ENCODE measurements at places on chromosomes 11 and 22.

DNA sequence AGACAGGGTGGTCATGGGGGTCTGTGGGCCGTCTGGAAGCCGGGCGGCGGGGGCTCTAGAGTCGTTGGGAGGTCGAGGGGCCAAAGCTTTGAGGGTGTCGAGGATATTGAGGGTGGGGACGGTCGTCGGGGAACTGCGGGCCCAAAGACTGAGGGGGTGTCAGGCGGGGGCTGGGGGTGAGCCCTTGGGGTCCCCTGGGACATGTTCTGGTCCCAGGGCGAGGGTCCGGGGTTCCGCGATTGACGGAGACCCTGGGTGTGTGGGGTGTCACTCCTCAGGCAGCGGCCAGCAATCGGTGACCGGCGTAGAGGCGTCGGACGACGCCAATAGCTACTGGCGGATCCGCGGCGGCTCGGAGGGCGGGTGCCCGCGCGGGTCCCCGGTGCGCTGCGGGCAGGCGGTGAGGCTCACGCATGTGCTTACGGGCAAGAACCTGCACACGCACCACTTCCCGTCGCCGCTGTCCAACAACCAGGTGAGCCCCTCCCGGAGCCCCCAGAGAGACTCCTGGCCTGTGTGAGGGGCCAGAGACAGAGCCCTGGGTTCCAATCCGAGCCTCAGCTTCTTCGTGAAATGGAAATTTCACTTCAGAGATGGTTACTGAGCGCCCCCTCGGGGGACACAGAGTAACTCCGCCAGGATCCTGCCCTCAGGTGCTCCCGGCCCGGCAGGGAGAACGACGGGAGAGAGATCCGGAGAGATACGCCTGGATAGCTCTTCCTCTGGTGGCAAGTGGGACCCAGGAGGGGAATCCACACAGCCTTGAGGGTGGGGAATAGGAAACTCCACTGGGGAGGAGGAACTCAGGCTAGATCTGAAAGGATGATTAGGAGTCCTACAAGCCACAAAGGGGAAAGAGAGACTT, 714 bp downstream of the SDF2L1 start:
- peak; percentile 85 for DNase-seq

DNA sequence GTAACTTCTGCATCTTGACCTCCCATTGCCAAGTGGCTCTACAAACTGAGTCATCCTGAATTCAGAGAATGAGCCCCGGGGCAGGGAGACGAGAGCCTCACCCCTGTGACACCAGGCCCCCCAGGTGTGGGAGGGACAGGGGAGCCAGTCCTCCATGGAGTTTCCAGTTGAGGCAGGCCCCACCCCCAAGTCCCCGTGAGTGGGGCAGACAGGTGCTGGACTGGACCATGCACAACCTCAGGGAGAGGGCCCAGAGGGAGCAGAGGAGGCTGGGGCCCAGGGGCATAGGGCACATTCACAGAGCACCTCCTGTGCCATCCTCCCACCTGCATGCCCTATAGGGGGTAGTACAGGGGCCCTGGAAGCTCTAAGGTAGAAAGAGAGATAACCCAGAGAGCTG, 180.8 kb downstream of the BRD1 start:
- no peak for DNase-seq

GRCh38 chr11:122213171-122213570, 97.2 kb upstream of the BLID start:
- no peak for DNase-seq

GRCh38 chr11:89922195-89922660, at the start of gene TRIM49D1:
TRIM49D1 (minus strand) TSS chr11:89922245; CDS start chr11:89917710, 4,535 bp downstream.
- DNase-seq = no peak

DNA sequence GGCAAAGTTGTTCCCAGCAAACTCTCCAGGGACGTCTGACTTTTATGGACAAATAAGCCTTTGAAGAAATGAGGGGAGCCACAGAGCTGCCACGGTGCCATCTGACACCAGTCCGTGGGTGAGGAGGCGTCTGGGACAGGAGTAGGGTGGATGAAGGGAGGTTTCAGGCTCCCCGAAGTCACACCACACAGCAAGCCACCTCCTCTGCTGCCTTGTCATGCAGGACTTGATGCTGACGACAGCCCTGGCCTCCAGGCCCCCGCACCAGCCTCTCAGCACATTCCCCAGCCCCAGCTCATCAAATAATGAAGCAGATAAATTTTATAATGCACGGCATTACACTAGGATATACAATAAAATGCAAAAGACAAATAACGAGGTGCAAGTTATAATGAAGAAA, 156.5 kb downstream of the CEP164 start:
- DNase-seq = no peak

GRCh38 chr22:17130199-17130598, 9.0 kb upstream of the TMEM121B start:
- no peak for DNase-seq

- no peak for DNase-seq
Measured at GRCh38 chr11:75576499-75576918, 14.5 kb downstream of the SERPINH1 start.

DNA sequence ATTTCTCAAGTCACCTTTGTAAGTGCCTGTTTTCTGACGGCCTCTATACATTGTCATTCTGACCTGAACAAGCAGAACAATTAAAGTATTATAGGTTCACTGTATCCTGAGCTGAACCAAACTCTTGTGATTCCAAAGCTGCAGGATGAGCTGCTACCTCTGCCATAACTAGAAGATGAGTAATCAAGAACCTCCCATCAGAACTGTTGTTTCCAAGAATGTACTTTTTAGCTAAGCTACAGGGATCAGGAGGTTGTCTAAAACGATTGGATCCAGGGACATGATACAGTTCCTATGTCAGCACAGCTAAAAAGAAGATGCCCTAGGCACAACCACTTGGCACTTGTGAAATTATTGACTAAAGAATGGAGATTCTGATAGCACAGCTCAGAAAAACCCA, 288.4 kb upstream of the CCDC90B start:
- DNase-seq = no peak

DNA sequence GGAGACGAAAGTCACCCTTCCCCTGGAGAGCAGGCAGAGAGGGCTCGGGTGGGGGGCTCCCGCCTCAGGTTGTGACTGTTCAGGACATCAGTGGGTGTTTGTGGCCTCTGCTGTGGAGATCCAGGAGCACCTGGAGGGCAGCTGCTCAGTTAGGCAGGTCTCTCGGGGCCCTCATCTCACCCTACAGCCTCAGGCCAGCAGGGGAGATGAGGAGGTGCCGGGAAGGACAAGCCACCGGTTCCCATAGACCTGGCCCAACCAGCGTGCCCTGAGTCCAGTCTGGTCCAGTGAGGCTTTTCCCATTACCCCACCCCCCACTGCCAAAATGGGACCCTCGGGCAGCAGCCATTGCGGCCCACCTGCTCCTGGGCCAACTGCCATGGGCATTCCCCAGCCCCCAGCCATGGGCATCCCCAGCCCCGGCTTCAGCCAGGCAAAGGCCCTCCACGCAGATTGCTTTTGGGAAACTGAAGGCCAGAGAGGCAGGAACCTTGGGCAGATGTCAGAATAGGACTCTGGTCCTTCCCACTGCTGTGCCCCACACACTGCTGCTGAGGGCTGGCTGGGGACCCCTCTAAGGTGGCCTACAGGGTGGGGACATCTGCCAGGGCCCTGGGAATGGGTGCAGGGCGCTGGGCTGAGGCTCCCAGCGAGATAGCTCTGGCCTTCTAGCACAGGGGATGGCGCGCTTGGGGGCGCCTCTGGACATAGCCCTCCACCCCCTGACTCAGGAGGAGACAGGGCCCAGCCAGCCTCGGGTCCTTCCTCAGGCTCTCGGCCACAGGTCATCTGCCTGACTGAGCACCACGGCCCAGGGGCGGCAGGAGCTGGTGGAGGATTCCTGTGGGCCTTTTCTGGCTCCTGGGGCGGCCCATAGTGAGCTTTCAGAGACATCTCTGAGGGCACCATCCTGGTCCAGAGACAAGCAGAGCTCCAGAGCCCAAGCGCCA, 4.8 kb downstream of the PIM3 start:
- DNase-seq = peak; percentile 2

- DNase-seq = no peak
Measured at GRCh38 chr11:126800009-126800408, 200.6 kb downstream of the KIRREL3 start.

DNA sequence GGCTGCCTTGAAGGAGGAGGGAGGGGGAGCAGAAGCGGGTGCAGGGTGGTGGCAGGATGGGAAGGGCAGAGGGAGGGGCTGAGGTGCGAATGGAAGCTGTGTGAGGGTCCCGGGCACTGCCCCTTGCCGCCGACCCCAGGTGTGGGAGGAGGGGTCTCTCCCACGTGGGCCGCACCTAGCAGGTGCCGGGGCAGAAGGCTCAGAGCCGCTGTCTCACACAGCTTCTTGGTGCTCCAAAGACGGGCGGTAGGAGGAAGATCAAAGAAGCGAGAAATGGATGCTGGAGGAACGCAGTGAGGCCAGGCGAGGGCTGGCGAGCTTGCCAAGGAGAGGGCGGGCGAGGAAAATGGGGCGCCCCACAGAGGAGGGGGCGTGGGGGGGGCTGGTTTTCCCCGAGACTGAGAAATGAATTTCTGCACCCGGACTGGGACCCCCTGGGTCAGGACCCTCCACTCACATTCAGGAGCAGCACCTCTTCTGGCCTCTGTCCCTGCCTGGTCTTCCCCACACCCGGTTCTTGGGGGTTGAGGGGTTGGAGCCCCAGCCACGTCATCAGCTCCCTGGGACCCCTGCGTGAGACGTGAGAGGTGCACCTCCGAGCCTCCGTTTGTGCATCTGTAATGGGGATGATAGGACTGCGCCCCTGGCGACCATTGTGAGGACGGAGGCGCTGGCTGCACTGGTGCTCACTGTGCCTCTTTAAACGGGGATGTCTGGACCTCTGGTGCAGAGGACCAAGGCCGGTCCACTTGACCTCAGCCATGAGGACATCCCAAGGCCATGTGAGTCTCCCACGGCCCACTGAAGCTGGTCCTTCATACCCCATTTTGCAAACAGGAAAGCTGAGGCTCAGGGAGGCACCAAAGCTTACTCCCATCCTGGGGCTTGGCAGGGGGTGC, 16.8 kb downstream of the LSP1 start:
- peak; percentile 30 for DNase-seq

DNA sequence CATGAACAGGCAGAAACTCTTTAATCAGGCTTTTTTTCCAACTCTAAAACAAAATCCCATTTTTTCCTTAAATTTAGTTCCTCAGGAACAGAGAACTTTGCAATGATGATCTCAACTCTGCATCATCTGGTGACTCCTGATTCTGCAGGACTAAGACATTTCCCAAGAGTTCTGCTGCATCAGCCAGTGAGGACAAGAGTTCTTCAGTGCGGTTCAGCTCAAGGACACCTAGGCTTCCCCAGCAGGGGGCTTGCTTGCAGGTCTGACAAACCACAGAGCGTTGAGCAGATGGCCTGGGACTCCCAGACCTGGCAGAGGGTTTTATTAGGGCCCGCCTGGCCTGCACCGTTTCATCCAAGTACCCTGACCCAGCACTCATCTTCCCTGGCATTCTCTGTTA, 6.4 kb downstream of the CDCA5 start:
- no peak for DNase-seq

DNA sequence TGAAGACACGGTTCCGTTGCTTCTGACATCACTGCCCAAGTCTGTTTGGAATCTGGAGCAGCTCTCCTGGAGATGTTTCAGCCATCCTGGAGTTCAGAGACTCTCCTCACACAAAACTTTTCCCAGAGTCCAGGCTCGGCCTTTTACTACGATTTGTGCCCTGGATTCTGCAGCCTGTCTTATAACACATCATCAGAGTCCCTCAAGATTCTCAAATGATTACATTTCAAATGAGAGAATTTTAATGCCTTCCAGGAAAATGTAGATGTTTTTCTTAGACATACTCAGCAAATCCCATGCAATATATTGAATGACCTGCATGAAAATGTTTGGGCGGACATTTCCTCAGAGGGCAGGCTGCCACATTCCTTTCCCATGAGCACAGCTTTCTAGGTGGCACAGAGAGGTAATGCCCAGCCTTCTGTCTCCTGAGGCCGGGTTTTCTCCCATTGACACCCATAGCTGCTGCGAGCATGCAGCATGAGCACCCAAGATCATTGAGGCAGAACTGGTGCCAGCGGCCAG, 129.1 kb downstream of the SNX19 start:
- DNase-seq = no peak

DNA sequence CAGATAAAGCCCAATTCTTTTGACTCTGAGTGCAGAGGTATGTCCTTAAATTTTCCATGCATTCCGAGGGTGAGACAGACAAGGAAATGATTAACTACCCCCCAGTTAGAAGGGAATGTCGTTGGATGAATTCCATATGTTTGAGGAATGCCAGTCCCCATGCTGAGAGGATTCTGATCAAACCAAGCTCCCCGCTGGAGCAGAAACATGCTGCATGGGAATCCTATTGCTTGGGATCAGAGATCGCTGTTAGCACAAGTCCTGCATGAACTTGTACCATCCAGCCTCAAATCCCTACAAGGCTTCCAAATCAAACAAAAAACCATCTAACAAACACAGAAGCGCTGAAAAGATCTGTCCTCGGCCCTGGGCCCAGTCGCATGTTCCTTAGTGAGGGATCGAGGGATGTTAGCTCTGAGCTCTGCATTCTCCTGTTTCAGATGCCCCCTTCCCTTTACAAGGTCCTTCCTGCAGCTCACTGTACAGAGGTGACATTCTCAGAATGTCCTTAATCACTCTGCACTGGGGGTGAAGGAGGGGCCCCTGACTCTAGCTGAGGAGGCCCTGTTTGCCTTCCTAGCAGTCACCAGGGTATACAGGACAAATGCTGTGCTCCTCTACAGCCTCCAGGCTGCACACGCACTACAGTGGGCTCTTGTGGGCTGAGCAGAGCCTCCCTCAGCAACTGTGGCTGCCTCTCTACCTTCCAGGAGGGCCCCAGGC, 353.4 kb downstream of the TENM4 start:
- peak; percentile 71 for DNase-seq

GRCh38 chr11:80702264-80702663, 1261.4 kb upstream of the TENM4 start:
- no peak for DNase-seq

DNA sequence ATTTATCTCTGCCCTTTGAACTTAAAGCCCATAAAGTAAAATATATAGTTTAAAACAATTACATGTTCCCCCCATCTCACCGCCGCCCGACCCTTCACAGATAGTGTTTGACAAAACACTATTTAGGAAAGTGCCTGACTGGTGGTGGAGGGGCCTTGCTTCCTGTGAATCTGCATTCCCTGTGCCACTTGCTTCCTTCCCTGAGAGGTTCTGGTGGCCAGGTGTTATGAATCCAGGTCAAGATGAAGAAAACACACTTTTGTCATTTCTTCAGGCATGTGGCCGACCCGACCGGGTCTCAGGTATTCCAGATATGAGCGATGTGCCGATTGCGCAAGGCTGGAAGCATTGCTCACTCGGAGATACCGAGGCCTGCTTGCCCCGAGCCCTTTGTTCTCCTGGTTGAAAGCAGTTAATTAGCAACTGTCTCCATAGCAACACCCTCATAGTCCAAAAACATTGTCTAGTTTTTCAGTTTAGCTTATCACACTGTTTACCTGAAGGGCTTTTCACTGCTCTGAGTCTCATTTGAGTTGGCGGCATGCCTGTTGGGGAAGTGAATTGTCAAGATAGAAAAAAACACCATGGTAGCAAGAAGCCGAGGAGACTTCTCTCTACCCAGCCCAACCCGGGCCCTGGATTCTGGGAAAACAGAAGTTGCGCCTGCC, 128.3 kb downstream of the TEAD1 start:
- peak; percentile 73 for DNase-seq

GRCh38 chr11:114836161-114836560, 157.8 kb downstream of the NXPE2 start:
- DNase-seq = no peak

- DNase-seq = no peak
Measured at GRCh38 chr11:9269492-9270013, 4.4 kb upstream of the DENND5A start.

Measured in neural progenitor cell (in vitro differentiated cells).